ENCODE measurements at places on chromosomes 6 and 20.

- no peak for DNase-seq
These were observed 16.8 kb downstream of the CASS4 start for GRCh38 chr20:56428881-56429280.

DNA sequence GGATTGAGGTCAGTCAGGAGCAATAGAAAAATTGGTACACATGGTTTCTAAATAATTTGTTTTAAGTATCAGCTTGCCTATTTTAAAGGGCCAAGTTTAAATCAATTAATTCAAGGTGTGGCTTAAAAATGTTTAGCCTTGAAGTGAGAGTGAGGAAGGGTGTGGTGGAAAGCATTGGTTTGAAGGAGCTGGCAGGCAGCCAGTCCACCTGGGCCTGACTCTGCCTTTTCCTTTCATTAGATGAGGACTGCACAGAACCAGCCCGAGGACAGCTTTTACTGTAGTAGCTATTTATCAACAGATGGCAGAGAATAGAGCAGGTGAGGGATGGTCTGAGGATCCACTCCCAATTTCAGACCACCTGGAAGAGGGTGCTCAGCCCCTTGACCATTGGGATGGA lies 42.4 kb downstream of the DHX35 start:
- DNase-seq, result no peak

DNA sequence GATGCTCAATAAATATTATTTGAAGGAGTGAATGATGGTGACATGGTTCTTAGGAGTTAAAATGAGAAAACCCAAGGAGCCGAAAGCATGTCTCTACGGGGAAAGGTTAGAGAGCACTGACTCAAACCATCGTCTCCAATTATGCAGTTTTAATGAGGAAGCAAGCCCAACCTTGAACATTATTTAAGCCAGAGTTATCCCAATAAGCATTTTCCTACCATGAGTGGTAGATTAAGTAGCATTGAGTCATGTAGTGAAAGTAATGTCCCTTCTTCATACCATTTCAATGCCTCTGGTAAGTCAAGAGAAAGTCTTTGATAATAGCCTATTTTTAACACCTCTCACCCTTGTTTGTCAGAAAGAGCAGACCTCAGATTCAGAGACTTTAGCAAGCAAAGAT lies 13.5 kb downstream of the TSHZ2 start:
- DNase-seq, result no peak

DNA sequence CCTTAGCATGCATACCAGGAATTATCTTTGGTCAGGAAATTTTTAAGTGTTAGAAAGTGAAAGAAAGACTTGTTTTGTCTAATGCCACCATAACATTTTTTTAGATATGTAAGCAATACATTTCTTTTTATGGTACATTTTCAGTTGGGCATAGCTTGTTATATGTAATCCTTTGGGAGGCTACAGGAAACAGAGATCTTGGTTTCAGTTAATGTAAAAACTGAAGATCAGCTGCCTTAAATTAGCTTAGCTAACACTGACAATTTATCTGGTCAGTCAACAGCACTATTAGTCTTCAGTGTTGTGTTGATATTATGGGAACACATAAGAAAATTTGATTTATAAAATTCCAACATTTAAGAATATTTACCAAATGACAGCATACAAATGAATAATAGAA lies 78.6 kb upstream of the SMIM8 start:
- no peak for DNase-seq

- DNase-seq, result no peak
These were observed 139.3 kb downstream of the CD164 start for GRCh38 chr6:109242925-109243324.

DNA sequence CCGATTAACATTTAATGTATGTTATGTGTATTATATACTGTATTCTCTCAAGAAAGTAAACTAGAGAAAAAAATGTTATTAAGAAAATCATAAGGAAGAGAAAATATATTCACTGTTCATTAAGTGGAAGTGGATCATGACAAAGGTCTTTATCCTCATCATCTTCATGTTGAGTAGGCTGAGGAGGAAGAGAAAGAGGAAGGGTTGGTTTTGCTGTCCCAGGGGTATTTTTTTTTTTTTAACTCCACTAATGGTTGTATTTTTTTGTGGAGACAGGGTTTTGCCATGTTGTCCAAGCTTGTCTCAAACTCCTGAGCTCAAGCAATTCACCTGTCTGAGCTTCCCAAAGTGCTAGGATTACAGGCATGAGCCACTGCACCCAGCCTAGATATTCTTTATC lies 11.0 kb downstream of the ECT2L start:
- DNase-seq, result no peak

- no peak for DNase-seq
These were observed 68.5 kb downstream of the PDSS2 start for GRCh38 chr6:107390685-107391435.
